ENCODE measurements at places on chromosomes 5 and 9. TPM values are rescaled to one million over a fixed set of nuclear protein-coding genes. Genes with fewer than 3 reads are reported as not detected.

CNTLN gene
- 0.32 TPM for total RNA-seq

SPATA31C1 gene
- total RNA-seq, result not detected

CETN3 gene
- 3.2 TPM for total RNA-seq

RNF224 gene
- total RNA-seq, result not detected

SLC6A7 gene
- total RNA-seq, result not detected

LYSMD3 gene
- total RNA-seq, result 15.2 TPM

CBY3 gene
- total RNA-seq, result not detected

MUSK gene
- not detected for total RNA-seq

Measured in natural killer cell (primary cell).